Activated B cell treated with CpG ODN at 0.5 μM for 24 hours (primary cell): ENCODE measurements at places on chromosomes 2 and 18.

DNA sequence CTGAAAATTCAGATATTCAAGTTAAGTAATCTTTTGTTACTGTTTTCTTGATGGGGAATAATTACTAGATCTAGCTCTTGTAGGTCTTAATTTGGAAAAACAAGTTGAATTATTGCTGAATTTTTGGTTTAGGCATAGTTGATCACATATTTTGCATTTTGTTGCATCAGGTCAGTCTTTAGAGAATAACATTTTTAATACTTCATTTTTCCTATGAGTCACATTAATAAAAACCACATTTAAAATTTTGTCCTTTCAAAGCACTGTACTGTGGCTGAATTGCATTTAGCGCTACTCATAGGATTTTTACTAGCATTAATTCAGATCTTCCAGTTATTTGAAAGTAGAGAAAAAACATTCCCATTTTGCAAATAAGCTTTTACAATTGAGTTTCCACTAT is 23.2 kb downstream of the MAP4K4 start:
- DNase-seq, result no peak

DNA sequence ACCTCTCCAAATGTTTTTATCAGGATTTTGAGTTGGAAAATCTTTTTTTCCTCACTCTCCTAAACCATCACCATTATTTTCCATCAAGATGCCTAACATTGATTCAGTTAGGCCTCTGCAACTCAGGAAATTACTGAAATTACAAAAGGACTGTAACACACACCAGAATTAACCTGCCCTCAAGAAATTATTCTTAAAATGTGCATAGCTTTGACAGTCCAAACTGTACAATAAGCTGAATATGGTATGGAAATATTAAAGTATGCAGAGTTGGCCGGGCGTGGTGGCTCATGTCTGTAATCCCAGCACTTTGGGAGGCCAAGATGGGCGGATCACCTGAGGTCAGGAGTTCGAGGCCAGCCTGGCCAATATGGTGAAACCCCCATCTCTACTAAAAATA is 50.2 kb upstream of the PHLPP1 start:
- no peak for DNase-seq

- no peak for DNase-seq
These were observed 140.0 kb downstream of the SEPTIN10 start for GRCh38 chr2:109473616-109474318.

- no peak for DNase-seq
These were observed 803 bp upstream of the FIGN start for GRCh38 chr2:163736433-163737189.

DNA sequence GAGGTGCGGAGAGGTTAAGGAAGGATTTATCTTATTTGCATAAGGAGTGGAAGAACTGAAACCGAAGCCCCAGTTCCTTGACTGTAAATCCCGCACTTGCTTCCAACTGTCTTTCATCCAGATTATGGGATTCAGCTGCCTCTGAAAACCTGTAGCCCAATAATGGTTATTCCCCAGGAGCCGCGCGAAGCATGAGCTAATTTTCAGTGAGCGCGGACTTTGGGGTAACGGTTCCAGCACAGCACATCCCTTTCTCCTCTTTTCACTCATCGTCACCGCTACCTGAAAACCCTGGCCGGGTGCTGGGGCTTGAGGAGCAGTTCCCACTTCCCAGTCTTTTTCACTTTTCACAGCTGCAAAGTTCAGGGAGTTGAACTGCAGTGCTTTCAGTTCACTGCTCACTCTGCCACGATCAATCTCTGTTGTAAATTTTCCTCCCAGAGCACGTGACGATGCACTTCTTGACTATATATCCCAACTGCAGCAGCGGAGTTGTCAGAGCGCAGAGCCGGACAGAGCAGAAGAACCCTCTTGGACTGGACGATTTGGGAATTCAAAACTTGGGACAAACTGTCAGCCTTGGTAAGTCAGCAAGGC is at the start of gene KCNE4:
TSS of gene KCNE4 (plus strand) at position 498 of the 597 bp plus-strand sequence. CDS start 641 bp downstream, outside the sequence.
- DNase-seq, result no peak

DNA sequence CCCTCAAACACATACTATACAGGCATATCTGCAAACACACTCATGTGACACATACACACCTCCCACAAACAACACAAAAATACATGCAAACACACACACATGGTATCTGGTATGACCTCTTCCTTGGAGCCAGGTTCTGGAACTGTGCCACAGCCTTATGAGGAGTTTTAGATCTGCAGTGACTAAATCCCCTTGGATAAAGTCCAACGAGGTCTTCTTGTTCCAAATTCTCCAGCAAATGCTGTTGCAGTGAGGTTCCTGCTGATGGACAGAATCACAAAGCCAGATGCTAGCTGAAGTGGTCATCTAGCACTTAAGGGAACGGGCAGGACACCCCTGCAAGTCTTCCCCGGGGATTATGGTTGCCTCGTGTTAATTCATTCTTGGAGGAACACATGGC is 54.5 kb upstream of the DAPL1 start:
- no peak for DNase-seq

- no peak for DNase-seq
These were observed 666.5 kb downstream of the SLC4A3 start for GRCh38 chr2:220293966-220294365.

- no peak for DNase-seq
These were observed 49.8 kb downstream of the MSH2 start for GRCh38 chr2:47452761-47453160.

GRCh38 chr18:26421931-26422330 is 126.4 kb downstream of the KCTD1 start:
- no peak for DNase-seq

- no peak for DNase-seq
These were observed 344.0 kb upstream of the DDX18 start for GRCh38 chr2:117470311-117471095.

- no peak for DNase-seq
These were observed 6.0 kb downstream of the ENOSF1 start for GRCh38 chr18:706405-706804.

GRCh38 chr2:183088061-183088460 is 9.5 kb downstream of the DUSP19 start:
- DNase-seq, result no peak

GRCh38 chr2:124147552-124147951 is 122.5 kb downstream of the CNTNAP5 start:
- no peak for DNase-seq

- no peak for DNase-seq
These were observed 154.2 kb downstream of the FAM210A start for GRCh38 chr18:13572148-13572547.

DNA sequence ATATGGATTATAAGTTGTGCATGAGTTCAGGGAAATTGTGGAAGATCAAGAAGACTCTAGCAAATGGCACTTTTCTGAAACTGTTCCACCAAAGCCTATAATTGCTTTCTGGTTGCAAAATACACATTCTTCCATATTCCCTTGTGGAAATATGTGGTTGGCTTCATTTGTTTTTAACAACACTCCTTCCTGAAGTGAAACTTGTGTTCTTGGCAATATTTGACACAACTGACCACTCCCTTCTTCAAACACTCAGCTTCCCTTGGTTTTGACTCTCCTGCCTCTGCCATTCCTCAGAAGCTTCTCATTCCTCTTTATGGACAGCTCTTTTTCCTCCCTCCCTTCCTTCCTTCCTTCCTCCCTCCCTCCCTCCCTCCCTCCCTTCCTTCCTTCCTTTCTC is 192.3 kb downstream of the PMAIP1 start:
- DNase-seq, result no peak

GRCh38 chr2:70894765-70895164 is 40.9 kb upstream of the ATP6V1B1 start:
- no peak for DNase-seq

DNA sequence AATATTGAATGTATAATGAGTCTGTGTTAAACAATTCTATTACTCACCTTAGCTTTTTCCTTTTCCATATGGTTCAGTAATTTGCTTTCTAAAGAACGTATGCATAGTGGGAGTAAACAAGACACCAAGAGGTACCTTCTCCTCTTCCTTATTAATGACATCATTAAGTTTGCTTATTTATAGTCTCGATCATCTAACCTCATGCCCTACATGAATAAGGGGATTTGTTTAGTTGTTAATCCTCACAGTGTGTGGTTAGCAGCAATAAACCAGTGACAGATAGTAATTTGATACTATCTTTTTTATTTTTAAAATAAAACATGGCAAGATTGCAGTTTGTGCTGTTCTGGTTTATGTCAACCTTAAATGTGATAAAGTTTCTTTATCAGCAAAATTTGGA is 69.7 kb downstream of the COBLL1 start:
- no peak for DNase-seq

- no peak for DNase-seq
These were observed 10.0 kb downstream of the SH3RF3 start for GRCh38 chr2:109139002-109139401.
